ENCODE measurements at places on chromosomes 12 and 14. TPM values are rescaled to one million over a fixed set of nuclear protein-coding genes. Genes with fewer than 3 reads are reported as not detected.

Gene TMEM132C
- 1.4 TPM for total RNA-seq

Gene C14orf132
- 26.6 TPM for total RNA-seq

Gene RNU4-1
- under 0.01 TPM for total RNA-seq

Gene BMP4
- total RNA-seq: 31.4 TPM

Gene DBX2
- total RNA-seq: under 0.01 TPM

Gene MANSC4
- not detected for total RNA-seq

DNA sequence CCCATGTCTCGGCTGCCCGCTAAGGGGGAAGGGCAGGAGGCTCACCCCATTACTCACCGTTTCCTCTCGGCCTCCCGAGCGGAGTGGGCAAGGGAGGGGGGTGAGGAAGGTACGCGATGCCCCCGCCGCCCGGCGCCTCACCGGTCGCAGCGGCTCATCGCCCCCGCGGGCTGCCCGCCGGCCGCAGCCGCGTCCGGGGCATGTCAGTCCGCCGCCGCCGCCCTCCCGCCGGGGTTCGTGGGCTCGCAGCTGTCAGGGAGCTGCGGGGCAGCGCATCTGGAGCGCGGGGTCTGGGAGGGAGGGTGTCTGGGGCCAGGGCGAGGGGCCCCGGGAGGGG is 461 bp downstream of the SLC8A3 start:
- H3K27me3 ChIP-seq: peaks cover 61% of the 10 kb centered on the region
- no peak for DNase-seq
- no peaks in the 10 kb centered on the region for H3K36me3 ChIP-seq
- peak overlapping the region; percentile 29 for H3K4me3 ChIP-seq

- peaks cover 3% of the 10 kb centered on the region for H3K36me3 ChIP-seq
- H3K27me3 ChIP-seq: peaks cover 38% of the 10 kb centered on the region
- H3K27ac ChIP-seq: no peak overlapping the region
- H3K4me1 ChIP-seq: peaks cover 37% of the 10 kb centered on the region
These were observed 6.4 kb downstream of the BMP4 start for GRCh38 chr14:53950031-53950793.

GRCh38 chr14:72237722-72238666 is 305.8 kb downstream of the RGS6 start:
- no peaks in the 10 kb centered on the region for H3K36me3 ChIP-seq
- no peaks in the 10 kb centered on the region for H3K4me1 ChIP-seq
- H3K4me3 ChIP-seq: no peak overlapping the region
- no peaks in the 10 kb centered on the region for H3K27me3 ChIP-seq
- no peak overlapping the region for H3K27ac ChIP-seq

DNA sequence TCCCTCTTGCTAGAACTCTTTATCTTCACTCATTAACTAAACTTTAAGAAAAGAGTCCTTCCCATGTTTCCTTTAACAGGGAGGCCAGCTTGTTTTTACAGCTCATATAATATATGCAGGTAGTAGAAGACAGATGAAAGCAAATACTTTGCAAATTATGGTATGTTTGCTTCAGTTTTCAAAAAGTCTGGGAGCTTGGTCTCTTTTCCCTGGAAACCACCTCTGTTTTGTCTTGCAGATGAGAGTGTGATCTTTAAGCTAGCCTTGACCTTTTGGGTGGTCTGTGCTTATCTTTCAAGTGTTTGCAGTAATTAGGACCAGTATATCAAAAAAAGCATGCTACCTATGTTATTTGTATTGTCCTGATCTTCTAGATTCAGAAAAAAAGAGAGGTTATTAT is 62.7 kb downstream of the ERC1 start:
- H3K27ac ChIP-seq: peak overlapping the region; percentile 46
- H3K4me1 ChIP-seq: no peaks in the 10 kb centered on the region
- DNase-seq: no peak
- no peaks in the 10 kb centered on the region for H3K36me3 ChIP-seq

GRCh38 chr14:20415782-20416206 is 2.5 kb upstream of the TEP1 start:
- H3K36me3 ChIP-seq: no peaks in the 10 kb centered on the region
- DNase-seq: no peak
- peaks cover 12% of the 10 kb centered on the region for H3K4me1 ChIP-seq

- H3K36me3 ChIP-seq: peaks cover 64% of the 10 kb centered on the region
- no peaks in the 10 kb centered on the region for H3K27me3 ChIP-seq
- no peak for DNase-seq
- peaks cover 21% of the 10 kb centered on the region for H3K4me1 ChIP-seq
- no peak overlapping the region for H3K4me3 ChIP-seq
These were observed 32.6 kb downstream of the RFLNA start for GRCh38 chr12:124327362-124328043.

DNA sequence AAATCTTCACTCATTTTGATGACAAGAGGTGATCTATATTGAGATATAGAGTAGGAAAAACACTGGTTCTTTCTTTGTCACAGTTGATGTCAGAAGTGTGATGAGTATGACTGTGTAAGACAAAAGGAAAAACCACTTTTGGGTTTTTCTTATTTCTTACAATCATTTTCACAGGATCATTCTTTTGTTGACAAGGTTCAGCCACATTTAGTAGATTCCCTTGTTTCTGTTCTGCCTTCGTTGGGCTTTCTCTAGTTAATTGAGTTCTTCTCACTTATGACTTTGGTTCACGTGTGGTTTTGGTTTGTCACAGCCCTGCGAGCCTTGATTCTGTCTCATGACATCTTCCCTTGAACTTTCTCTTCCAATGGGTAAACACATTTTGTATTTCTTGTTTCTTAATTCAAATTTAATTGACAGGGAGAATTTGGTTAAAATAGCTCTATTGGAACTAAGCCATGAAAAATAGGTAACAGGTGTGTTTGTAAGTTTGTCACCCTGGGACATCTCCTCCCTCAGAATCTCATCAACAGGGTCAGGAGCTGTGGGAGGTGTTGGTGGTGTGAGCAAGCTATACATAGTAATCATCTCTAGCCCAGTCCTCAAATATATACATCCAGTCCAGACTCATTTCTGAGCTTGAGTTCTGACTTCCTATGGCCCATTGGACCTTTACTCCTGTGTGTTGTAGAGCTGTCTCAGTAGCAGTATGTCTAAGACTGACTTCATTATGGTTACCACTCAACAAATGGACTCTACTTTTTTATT is 255.3 kb downstream of the BMP4 start:
- no peaks in the 10 kb centered on the region for H3K4me1 ChIP-seq
- H3K4me3 ChIP-seq: no peak overlapping the region
- no peak overlapping the region for H3K27ac ChIP-seq
- H3K27me3 ChIP-seq: no peaks in the 10 kb centered on the region

DNA sequence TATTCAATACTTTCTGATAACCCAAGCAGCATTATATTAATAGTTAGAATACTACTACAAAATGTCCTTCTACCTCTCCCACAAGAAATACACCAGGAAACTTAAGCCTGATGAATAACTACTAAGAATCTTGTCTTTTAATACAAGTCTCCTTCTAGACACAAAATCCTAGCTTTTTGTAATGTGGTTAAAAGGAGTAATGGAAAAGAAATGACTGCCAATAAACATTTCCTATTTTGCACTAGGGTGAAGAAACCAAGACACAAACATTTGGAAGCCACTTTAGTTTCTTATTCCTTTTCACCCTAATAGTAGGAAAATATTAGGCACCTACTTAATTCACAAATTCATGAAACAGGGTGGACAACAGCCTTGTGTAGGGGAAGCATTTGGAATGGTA is 51.3 kb upstream of the TTC7B start:
- H3K4me3 ChIP-seq: no peak overlapping the region
- DNase-seq: no peak
- peaks cover 21% of the 10 kb centered on the region for H3K4me1 ChIP-seq
- H3K36me3 ChIP-seq: peaks cover 6% of the 10 kb centered on the region
- no peaks in the 10 kb centered on the region for H3K27me3 ChIP-seq
- no peak overlapping the region for H3K27ac ChIP-seq

DNA sequence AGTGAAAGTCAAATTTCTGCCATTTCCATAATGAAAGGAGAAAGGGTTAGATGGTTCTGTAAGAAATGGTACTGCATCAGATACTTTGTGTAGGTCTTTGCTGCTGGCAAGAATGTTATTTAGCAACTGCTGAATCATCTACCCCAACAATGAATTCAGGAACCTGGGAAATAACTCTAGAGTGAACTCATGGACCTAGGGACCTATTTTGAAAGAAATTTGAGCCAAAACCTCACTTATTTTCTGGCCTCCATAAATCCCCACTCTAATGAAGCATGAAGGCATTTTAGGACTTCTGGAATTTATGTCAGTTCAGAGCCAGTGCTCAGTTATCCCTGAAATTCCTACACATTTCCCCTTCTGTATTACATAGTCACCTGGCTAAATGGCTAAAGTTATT is 50.9 kb upstream of the CPNE8 start:
- no peak for DNase-seq
- H3K27me3 ChIP-seq: no peaks in the 10 kb centered on the region
- no peaks in the 10 kb centered on the region for H3K36me3 ChIP-seq
- H3K4me1 ChIP-seq: no peaks in the 10 kb centered on the region
- H3K4me3 ChIP-seq: no peak overlapping the region

DNA sequence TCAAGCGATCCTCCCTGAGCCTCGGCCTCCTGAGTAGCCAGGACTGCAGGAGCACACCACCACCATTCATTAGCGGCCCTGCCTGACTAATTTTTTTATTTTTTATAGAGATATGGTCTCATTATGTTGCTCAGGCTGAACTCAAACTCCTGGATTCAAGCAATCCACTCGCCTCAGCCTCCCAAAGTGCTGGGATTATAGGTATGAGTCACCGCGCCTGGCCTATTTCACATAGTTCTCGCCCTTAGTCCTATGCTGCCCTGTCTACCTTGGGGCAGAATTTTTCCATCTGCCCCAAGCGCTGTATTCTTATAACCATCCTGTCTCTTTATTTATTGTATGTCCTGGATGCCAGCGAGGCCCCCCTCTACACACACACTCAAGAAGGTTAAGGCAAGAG is 50.9 kb upstream of the BCL2L14 start:
- H3K36me3 ChIP-seq: no peaks in the 10 kb centered on the region
- no peak overlapping the region for H3K4me3 ChIP-seq
- DNase-seq: peak; percentile 20
- H3K27ac ChIP-seq: no peak overlapping the region
- no peaks in the 10 kb centered on the region for H3K4me1 ChIP-seq
- no peaks in the 10 kb centered on the region for H3K27me3 ChIP-seq

DNA sequence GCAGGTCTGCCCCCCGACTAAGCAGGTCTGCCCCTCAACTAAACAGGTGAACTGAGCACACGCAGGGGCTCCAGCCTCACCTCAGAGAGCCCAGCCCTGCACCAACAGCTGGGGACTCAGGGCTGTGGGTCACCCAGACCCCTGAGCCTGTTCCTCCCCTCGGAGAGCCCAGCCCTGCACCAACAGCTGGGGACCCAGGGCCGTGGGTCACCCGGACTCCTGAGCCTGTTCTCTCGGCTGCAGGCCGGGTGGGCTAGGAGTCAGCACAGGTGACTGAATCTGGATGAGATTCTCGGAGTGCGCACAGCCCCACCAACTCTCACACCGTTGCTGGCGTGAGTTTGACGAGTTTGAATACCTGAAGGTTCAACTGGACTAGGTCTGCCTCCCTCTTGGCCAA is 20.3 kb upstream of the ANKLE2 start:
- no peaks in the 10 kb centered on the region for H3K4me1 ChIP-seq
- DNase-seq: no peak
- no peak overlapping the region for H3K27ac ChIP-seq
- no peak overlapping the region for H3K4me3 ChIP-seq

DNA sequence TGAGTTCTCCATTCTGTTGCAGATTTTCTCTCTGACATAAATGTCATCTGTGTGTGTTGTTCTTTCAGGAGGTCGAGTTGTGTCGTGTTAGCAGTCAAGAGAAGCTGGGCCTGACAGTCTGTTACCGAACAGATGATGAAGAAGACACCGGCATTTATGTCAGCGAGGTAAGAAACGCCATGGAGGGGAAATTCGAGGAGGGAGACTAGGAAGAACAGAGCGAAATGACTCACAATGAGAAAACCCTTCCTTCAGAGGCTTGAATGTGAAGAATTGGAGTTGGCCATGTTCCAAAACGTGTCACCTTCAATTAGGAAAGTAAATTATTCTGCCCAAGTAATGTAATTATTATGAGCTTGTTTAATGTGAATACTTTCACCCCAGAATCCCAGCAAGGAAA is 364.5 kb downstream of the PDZRN4 start:
- H3K36me3 ChIP-seq: peaks cover 20% of the 10 kb centered on the region
- no peaks in the 10 kb centered on the region for H3K27me3 ChIP-seq
- no peaks in the 10 kb centered on the region for H3K4me1 ChIP-seq
- DNase-seq: no peak

DNA sequence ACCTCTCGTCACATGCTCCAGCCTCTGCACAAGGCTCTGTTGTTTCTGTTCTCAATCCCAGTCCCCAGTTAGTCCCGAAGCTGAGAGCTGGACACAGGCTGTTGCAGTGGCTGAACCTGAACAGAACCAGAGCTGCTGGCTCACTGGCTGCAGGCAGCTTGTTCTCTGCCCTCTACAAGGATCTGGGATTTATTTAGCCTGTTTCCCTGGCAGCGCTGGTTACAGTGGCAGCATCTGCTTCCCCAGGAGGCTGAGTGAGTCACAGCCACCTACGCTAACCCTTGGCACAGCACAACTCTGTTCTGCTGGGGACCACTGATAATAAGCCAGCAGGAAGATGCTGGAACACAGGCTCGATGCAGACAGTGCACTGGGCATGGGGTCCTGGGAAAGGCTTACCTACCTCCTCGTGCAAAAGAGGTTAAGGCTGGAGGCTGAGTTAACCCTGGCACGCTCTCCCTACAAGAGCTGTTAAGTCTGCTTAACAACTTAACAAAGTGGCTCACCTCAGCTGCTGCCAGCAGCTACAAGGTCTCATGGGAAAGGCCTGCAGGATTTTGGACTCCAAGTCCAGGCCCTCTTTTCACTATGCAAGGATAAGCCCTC is 299.6 kb downstream of the PCNX1 start:
- DNase-seq: peak; percentile 68
- no peaks in the 10 kb centered on the region for H3K27me3 ChIP-seq
- H3K36me3 ChIP-seq: no peaks in the 10 kb centered on the region
- H3K4me3 ChIP-seq: no peak overlapping the region

DNA sequence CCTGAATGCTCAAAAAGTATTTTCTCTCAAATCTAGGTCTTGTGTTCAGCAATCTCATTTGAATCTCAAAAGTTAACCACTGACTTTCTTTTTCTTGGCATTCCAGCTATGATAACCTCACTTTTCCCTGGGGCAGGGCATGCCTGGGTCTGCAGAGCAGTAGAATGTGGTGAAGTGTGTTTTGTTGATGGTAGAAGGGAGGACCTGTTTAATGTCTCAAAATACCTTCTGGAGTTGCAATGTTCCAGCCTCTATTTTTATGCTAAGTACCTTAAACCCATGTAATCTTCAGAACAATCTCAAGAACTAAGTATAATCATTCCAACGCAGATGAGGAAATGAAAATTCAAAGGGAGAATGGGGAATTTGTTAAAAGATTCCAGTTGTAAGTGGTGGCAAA is 82.1 kb upstream of the FUT8 start:
- H3K4me3 ChIP-seq: no peak overlapping the region
- H3K27ac ChIP-seq: no peak overlapping the region
- no peaks in the 10 kb centered on the region for H3K27me3 ChIP-seq
- DNase-seq: no peak
- no peaks in the 10 kb centered on the region for H3K36me3 ChIP-seq

- H3K36me3 ChIP-seq: no peaks in the 10 kb centered on the region
- DNase-seq: no peak
- H3K27ac ChIP-seq: no peak overlapping the region
- H3K4me1 ChIP-seq: peaks cover 5% of the 10 kb centered on the region
- no peaks in the 10 kb centered on the region for H3K27me3 ChIP-seq
- H3K4me3 ChIP-seq: no peak overlapping the region
These were observed 7.6 kb downstream of the EVL start for GRCh38 chr14:100072783-100073346.
